ENCODE measurements at places on chromosomes 6 and 20.

GRCh38 chr6:11140056-11140455, 28.5 kb upstream of the ERVFRD-1 start:
- no peaks in the 10 kb centered on the region for H3K27me3 ChIP-seq
- peaks cover 19% of the 10 kb centered on the region for H3K4me1 ChIP-seq
- no peak for DNase-seq
- peaks cover 9% of the 10 kb centered on the region for H3K36me3 ChIP-seq
- H3K27ac ChIP-seq: no peak overlapping the region
- H3K4me3 ChIP-seq: no peak overlapping the region

- H3K27me3 ChIP-seq: no peaks in the 10 kb centered on the region
- no peak for DNase-seq
- H3K36me3 ChIP-seq: no peaks in the 10 kb centered on the region
- H3K4me3 ChIP-seq: no peak overlapping the region
Measured at GRCh38 chr6:68240726-68241125, 394.4 kb upstream of the ADGRB3 start.

DNA sequence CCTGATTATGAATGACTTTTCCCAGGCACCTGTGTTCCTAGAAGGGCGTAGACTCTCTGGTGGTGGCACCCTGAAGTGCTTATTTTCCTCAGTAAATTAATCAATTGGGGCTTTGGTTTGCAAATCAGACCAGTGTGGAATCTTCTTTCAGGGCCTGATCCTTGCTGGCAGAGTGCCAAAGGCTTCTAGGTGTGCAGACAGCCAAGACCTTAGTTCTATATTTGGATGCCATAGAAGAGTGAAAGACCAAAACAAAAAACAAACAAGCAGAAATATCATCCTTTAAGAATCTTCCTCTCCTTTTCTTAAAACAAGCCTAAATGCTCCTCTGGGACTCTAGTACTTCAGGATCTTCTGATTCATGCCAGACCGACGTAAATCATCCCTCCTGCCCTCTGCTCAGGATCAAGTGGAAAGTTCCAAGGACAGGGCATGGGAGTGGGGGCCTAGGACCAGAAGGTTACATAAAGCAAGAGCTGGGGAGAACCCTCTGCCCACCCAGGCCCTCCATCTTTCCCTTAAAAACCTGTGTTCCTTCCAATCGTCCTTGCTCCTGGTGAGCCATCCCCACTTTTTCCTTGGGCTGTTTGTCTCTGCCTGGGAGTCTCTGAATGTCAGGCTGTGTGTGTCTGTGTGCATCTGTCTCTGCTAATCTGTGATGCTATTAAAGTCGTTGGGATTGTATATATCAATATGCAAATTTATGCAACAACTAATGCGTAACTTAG, 70.5 kb upstream of the MYLIP start:
- peaks cover 2% of the 10 kb centered on the region for H3K4me1 ChIP-seq
- no peak overlapping the region for H3K27ac ChIP-seq
- H3K4me3 ChIP-seq: no peak overlapping the region
- no peak for DNase-seq

DNA sequence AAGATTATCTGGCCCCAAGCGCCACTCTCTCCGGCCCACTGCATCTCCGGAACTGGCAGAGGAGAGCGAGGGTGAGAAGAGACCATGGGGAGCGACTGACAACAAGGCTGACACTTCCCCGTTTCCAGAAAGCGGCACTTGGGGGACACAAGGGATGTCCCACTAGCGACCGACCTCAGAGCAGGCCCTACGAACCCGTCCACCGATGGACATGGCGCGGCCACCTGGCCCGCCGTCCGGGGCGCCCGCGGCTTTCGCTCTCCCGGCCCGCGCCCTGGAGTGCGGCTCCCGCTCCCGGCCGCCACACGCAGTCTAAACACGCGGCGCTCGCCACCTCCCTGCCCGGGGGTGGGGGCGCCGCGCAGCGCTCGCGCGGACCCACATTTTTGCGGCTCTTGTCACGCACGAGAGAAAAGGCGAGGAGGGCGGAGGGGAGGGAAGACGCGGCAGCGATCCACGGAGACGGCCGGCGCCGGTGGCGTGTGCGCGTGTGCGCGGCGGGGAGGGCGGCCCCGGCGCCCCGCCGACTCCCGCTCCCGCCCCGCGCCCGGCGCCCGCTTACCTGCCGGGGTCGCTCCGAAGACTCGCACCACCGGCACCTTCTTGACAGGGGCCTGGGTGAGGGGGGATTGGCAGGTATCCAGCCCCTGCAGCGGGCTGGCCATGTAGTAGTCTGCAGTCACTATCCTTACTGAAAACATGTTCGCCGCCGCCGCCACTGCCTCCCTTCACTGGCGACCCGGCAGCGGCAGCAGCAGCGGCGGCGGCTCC, 645 bp downstream of the REV3L start:
- DNase-seq: peak; percentile 29
- H3K27me3 ChIP-seq: peaks cover 3% of the 10 kb centered on the region
- H3K4me3 ChIP-seq: peak overlapping the region; percentile 95
- H3K36me3 ChIP-seq: peaks cover 11% of the 10 kb centered on the region
- H3K4me1 ChIP-seq: peaks cover 55% of the 10 kb centered on the region
- H3K27ac ChIP-seq: peak overlapping the region; percentile 89

GRCh38 chr6:32933661-32934085, 7.2 kb downstream of the HLA-DMB start:
- peak; percentile 76 for DNase-seq
- peaks cover 86% of the 10 kb centered on the region for H3K27me3 ChIP-seq

- peak overlapping the region; percentile 22 for H3K4me3 ChIP-seq
- no peak overlapping the region for H3K27ac ChIP-seq
- H3K27me3 ChIP-seq: no peaks in the 10 kb centered on the region
- H3K36me3 ChIP-seq: no peaks in the 10 kb centered on the region
- DNase-seq: no peak
Measured at GRCh38 chr6:108254433-108255410, 6.1 kb downstream of the SNX3 start.

GRCh38 chr6:27144740-27145079, 102.8 kb upstream of the PRSS16 start:
- DNase-seq: no peak
- no peaks in the 10 kb centered on the region for H3K36me3 ChIP-seq
- H3K27me3 ChIP-seq: peaks cover 5% of the 10 kb centered on the region
- no peak overlapping the region for H3K27ac ChIP-seq
- H3K4me1 ChIP-seq: peaks cover 33% of the 10 kb centered on the region

DNA sequence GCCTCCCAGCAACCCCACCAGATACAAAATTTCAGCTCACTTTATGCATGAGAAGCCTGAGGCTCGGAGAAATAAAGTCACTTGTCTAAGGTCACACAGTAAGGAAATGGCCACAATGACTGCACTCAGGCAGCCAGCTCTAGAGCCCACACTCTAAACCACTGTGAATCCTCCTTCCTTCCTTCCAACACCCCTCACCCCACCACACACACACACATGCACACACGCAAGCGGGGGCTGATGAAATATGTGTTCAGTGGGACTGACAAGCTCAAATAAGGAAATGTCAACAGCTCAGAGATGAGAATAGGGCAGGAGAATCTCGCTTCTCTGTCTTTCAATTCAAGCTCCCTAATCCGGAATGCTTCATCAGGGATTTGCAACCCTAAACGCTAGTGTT, 6.0 kb upstream of the BPIFA1 start:
- no peaks in the 10 kb centered on the region for H3K36me3 ChIP-seq
- peak overlapping the region; percentile 20 for H3K27ac ChIP-seq
- no peak overlapping the region for H3K4me3 ChIP-seq
- no peak for DNase-seq

DNA sequence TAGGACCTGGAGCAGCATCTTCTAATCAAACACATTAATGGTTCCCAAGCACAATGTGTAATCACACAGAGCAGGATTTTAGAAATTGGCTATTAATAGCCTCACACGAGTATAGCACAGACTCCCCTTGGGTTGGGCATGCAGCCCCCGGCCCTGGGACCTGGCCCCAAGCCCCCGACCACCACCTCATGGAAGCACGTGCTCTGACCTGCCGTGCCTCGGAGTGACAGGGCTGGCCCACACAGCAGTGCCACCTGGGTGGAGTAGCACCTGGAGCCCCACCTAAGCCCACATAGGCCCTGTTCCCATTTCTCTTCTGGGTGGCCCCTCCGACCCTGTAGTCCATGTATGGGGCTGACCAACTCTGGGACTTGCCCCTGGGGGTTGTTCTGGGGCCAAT, 171.8 kb downstream of the TTLL2 start:
- peaks cover 5% of the 10 kb centered on the region for H3K27me3 ChIP-seq
- H3K4me1 ChIP-seq: peaks cover 40% of the 10 kb centered on the region
- H3K36me3 ChIP-seq: no peaks in the 10 kb centered on the region
- H3K27ac ChIP-seq: peak overlapping the region; percentile 87
- H3K4me3 ChIP-seq: no peak overlapping the region

- H3K27ac ChIP-seq: no peak overlapping the region
- H3K4me3 ChIP-seq: no peak overlapping the region
- H3K4me1 ChIP-seq: peaks cover 5% of the 10 kb centered on the region
- DNase-seq: no peak
Measured at GRCh38 chr6:16921399-16922110, 160.3 kb upstream of the ATXN1 start.

DNA sequence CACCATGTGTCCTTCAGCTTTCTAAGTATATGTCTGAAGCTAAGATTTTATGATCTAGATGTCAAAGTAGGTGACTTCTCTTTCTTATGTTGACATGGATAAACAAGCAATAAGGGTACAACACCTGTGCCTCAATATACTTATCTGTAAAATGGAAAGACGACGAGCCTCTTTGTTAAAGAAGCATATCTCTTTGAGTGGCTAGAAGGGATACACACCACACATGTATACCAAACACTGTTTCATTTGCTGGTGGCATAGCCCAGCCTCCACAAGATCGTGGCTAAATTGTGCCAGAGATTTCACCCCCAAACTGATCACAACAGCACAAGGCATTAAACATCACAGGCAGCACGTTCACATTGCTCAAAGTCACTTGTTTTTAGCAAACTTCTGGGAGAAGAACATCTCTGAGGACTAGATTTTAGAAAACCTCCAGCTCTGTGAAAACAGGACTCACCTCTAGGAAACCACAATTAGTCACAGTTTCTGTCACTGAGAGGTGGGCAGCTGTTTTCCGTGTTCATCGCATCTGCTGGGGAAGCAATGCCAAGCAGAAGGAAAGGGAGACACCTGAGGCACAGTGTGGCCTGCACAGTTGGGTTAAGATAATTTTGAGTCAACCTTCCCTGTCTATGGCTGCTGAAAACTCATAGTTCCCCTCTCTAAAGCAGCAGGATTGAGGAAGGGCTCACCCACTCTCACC, 263.0 kb upstream of the PLCB4 start:
- DNase-seq: no peak
- H3K27me3 ChIP-seq: no peaks in the 10 kb centered on the region
- H3K4me1 ChIP-seq: peaks cover 6% of the 10 kb centered on the region
- peaks cover 4% of the 10 kb centered on the region for H3K36me3 ChIP-seq
- no peak overlapping the region for H3K4me3 ChIP-seq
- H3K27ac ChIP-seq: no peak overlapping the region

DNA sequence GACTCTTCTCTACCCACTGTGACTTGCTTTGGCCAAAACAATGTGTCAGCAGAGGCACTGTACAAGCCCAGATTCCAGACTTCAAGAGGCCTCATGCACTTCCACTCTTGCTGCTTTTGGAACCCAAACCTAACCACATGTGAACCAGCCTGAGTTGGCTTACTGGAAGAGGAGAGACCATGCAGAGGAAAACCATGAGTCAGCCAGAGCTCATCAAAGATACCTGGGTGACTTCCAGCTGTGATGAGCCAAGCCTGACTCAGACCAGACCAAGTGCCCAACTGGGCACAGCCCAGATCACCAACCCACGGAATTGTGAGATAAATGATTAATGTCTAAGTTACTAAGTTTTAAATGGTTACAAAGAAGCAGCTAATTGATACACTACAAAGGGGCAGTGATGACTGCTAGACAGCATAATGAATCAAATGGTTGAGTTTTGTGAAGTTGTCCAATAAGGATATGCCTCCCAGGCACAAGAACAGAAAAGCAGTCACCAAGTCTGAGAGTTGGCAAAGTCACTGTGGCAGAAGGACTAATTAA, 16.2 kb upstream of the BEND6 start:
- H3K27ac ChIP-seq: no peak overlapping the region
- H3K27me3 ChIP-seq: no peaks in the 10 kb centered on the region
- DNase-seq: no peak
- H3K4me3 ChIP-seq: no peak overlapping the region
- peaks cover 5% of the 10 kb centered on the region for H3K4me1 ChIP-seq

DNA sequence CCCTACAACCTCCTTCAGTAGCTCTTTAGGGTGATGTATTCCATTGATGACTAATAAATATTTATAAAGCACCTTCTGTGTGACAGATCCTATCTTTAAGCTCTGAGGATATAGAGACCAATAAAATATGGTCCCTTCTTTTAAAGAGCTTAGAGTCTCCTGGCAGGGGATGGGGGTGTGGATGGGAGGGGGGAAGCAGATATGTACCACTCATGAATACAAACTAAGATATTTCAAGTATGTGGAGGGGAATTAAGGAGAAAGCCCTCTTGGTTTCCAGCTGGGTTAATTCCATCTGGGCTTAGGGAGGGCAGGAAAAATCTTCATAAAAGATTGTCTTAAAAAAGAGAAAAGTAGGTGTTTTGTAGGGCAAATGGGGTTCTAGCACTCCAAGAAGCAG, 21.6 kb upstream of the FBXO9 start:
- H3K4me1 ChIP-seq: peaks cover 26% of the 10 kb centered on the region
- H3K27ac ChIP-seq: peak overlapping the region; percentile 57
- no peaks in the 10 kb centered on the region for H3K27me3 ChIP-seq
- H3K4me3 ChIP-seq: no peak overlapping the region

- peaks cover 42% of the 10 kb centered on the region for H3K4me1 ChIP-seq
- H3K4me3 ChIP-seq: peak overlapping the region; percentile 53
- peaks cover 2% of the 10 kb centered on the region for H3K27me3 ChIP-seq
- no peak for DNase-seq
Measured at GRCh38 chr20:38272961-38273360, 12.4 kb upstream of the KIAA1755 start.

- DNase-seq: no peak
- no peaks in the 10 kb centered on the region for H3K36me3 ChIP-seq
- H3K4me3 ChIP-seq: no peak overlapping the region
- no peaks in the 10 kb centered on the region for H3K27me3 ChIP-seq
Measured at GRCh38 chr6:16618962-16619361, 142.3 kb downstream of the ATXN1 start.

GRCh38 chr6:109478841-109479624, 4.0 kb downstream of the ZBTB24 start:
- H3K36me3 ChIP-seq: peaks cover 24% of the 10 kb centered on the region
- no peak for DNase-seq
- peak overlapping the region; percentile 64 for H3K4me3 ChIP-seq
- H3K27ac ChIP-seq: peak overlapping the region; percentile 7

GRCh38 chr6:109024784-109025183, 69.9 kb downstream of the SESN1 start:
- H3K4me1 ChIP-seq: no peaks in the 10 kb centered on the region
- no peak overlapping the region for H3K4me3 ChIP-seq
- H3K36me3 ChIP-seq: peaks cover 3% of the 10 kb centered on the region
- H3K27me3 ChIP-seq: no peaks in the 10 kb centered on the region
- DNase-seq: peak; percentile 2

- H3K36me3 ChIP-seq: no peaks in the 10 kb centered on the region
- no peaks in the 10 kb centered on the region for H3K4me1 ChIP-seq
- H3K27me3 ChIP-seq: peaks cover 5% of the 10 kb centered on the region
- no peak overlapping the region for H3K27ac ChIP-seq
- no peak for DNase-seq
- H3K4me3 ChIP-seq: no peak overlapping the region
Measured at GRCh38 chr20:42212391-42212790, 594.2 kb upstream of the CHD6 start.
